KBM-7 (cell line): ENCODE measurements at places on chromosomes 2 and 18.

GRCh38 chr2:44200759-44201158 lies 32.1 kb downstream of the PPM1B start:
- DNase-seq: no peak

GRCh38 chr2:30248791-30249190 lies 17.5 kb downstream of the LBH start:
- DNase-seq: no peak

DNA sequence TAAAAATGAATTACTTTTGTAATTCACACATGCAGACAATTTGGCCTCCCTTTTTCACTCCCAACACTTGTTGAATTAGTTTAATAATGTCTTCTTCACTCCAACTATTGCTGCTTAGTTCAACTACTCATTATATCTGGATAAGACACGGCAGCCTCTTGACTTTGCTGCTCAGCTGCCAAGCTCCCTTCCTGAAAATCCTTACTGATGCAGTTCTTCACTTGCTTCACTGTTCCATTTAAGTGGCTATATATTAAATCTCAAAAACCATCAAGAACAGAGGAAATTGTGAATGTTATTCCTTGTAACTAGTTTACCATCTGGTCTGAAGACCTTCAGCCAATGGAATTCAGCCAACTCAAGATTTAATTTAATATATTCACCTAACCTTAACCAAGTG lies 127.1 kb downstream of the NCOA1 start:
- DNase-seq: no peak

- no peak for DNase-seq
Observed at GRCh38 chr2:43100362-43100882, 126.0 kb downstream of the ZFP36L2 start.

- no peak for DNase-seq
Observed at GRCh38 chr2:183455056-183455455, 330.8 kb downstream of the NUP35 start.

- no peak for DNase-seq
Observed at GRCh38 chr18:62838475-62839098, 123.2 kb downstream of the PHLPP1 start.

GRCh38 chr2:182667315-182667695 lies 48.8 kb upstream of the DNAJC10 start:
- no peak for DNase-seq

GRCh38 chr2:156653675-156654074 lies 217.5 kb downstream of the GPD2 start:
- DNase-seq: no peak

- no peak for DNase-seq
Observed at GRCh38 chr2:207823865-207824264, 54.2 kb upstream of the FZD5 start.

GRCh38 chr2:205988274-205988673 lies 97.7 kb downstream of the INO80D start:
- DNase-seq: no peak
